Right renal cortex interstitium (tissue), 3 donors: ENCODE measurements at places on chromosomes 6 and 20.

DNA sequence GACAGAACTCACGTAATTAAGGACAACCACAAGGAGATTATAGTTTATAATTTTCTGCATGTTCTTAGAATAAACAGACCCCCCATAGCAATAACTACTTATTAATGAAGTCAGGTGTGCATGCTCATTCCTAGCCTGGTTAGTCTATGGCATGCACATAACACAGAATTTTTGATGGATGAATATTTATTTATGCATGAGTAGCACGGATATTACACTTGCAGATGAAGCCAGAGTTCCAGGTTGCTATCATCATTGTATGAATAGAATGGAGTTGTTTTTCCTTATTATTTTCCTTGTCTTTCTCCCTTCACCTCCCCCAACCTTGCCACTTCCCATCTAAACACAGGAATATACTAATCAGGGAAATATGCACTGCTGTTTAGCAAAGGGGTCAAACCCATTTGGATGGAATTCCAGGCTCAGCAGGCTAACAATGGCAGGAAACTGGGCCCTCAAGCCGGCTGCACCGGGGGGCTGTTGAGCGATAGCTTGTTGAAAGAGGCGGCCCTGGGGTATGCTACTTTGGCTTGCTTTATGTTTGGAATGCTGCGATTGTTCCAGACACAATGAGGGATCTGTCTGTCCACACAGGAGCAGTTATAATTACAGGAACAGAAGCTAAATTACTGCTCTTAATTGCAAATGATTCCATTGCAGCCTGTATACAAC lies 112.6 kb downstream of the TMEM170B start:
- DNase-seq, result no peak

DNA sequence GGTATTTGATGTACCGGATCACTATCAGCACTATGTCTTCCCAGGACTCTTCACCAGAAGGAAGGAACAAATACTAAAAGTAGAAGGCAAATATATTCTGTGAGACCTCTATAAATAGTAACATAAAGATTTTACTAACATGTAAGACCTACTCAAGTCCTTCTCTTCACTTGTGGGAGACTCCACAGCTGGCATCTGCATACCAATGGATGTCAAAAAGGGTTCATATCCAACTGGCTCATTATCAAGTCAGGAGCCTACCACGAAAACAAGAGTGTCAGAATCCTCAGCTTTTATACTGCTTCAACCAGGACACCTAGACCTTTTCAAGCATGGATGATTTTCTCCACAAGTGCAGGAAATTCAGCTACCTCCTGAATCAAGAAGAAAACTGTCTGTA lies 20.0 kb upstream of the MARCKS start:
- no peak for DNase-seq

DNA sequence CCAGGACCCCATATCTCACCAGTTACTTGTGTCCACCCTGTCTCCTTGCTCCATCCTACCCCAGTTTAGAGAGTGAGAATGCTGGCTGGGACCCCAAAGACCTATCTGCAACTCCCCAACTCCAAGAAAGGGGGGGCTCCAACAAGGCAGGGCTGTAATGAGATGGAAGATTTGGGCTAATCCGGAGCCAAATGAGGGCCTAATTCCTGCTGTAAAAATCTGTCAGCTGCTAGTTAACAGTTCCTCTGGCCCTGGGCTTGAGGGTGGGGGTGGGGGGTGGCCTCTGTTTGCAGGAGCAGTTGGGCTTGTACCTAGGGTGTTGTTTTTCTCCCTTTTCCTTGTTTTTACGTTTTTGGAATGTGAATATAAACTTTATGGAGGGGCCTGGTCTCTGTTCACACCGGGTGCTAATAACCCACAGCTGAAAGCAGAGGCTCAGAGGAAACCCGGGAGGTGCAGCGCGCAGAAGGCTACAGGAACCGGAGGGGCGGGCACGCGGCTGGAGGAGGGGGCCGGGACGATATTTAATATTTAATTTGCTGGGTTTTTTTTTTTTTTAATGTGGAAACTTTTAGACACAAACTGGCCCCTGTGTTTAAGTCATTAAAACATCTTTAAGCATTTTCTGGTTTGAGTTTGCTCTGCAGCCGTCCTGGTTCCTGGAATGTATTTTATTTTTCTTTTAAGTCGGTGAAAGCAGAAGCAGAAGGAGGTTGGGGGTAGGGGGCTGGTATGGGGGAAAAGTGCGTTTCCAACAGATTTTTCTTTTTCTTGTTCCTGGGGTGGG lies 70.7 kb downstream of the NCR2 start:
- no peak for DNase-seq

DNA sequence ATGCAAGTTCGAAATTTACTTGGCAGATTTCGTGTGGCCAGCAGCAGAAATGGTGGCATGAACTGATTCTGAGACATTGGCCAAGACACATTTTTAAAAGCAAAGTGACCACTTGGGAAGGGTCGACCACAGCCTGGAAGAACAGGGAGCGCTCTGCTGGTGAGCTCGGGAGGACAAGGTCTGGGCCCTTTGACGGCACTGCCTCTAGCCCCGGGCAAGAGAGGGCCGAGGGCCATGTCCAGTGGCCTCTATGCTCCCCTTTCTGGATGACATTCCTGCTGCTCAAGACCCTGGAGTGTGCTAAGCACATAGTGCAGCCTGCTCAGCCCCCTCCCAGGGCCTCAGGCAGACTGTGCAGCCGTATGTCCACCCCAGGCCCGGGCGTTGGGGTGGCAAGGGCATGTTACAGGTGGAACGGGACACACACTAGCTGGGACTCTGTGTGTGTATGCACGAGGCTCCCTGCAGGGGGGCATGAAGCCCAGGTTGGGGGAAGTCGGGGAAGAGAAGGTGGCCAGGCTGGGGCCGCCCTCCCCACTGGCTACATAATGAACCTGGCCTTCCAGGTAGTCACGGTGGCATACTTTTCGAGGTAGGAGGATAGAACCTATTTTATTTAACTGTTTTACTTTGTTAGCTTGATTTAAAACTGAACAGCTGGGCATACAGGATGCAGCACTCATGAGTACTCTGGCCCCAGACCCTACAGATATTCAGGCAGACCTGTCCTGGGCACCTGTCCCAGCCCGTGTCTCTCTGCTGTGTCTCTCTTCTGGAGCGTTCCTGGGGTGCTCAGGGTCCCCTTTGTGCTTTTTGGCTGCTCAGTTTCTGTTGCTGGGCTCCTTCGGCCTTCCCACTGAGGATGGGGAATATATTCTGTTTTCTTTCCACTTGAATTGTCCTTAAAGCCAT lies 6.4 kb downstream of the SYNJ2 start:
- DNase-seq, result no peak

- DNase-seq, result no peak
Measured at GRCh38 chr6:144215402-144215931, 65.2 kb downstream of the STX11 start.

DNA sequence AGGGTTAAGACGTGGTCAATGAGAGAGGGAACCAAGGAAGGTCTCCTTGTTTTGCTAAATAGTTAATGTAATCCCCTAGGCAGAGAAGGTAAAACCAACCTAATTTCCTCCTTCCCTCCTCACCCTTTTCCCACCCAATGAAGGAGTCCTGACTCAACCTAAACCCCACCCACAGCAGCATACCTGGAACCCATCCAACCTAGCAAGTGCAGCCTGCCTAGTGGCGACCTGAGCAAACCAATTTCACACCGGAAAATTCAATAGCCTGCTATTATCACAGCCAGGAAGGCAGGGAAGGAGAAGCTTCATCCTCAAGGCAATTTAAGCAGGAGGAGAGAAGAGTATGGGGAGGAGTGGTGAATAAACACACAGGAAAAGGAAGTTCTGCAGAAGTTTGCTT lies 46.9 kb downstream of the OSTM1 start:
- no peak for DNase-seq

DNA sequence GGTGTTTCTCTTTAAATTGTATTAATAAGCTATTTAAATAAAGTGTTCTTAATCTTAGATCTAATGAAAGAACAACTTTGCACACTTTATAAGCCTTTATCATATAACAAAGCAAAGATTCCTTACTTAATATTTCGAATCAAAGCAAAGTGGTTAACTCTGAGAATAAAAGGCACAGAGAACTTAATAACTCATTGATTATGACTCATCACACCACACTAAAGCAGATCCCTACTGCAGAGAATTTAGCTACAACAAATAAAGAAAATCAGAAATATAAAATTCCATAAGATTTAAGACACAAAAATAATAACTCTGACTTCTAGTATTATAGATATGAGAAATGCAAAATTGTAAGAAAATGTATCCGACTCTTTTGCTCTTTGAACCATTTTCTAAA lies 135.6 kb upstream of the RUNX2 start:
- no peak for DNase-seq

- no peak for DNase-seq
Measured at GRCh38 chr6:130882370-130882769, 55.2 kb downstream of the SMLR1 start.

DNA sequence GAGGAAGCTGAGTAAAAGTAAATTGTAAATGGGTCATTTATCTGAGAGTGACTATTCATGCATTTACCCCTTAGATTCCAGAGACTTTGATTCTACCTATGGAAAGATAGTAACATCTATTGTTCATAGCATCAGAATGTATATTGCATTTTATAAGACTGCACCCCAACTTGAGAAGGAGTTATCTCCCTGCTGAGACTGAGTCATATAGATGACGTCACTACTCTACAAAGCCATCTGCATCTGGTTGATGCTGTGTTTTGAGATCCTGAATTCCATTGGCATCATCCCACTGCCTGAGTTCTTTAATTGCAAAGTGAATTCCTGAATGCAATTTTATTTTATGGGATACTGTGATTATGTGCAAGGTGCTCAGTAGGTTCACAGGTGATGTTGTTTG lies 444.0 kb upstream of the SLC35B3 start:
- no peak for DNase-seq

GRCh38 chr20:36173451-36173933 lies 19.0 kb downstream of the EPB41L1 start:
- DNase-seq, result no peak

GRCh38 chr6:156563714-156564113 lies 213.5 kb upstream of the ARID1B start:
- no peak for DNase-seq

- DNase-seq, result no peak
Measured at GRCh38 chr6:170051229-170052172, 239.4 kb downstream of the DLL1 start.

- DNase-seq, result no peak
Measured at GRCh38 chr6:52514514-52514913, 62.3 kb downstream of the TRAM2 start.

GRCh38 chr6:501891-502601 lies 110.5 kb downstream of the IRF4 start:
- no peak for DNase-seq
